Bronchial epithelial cell (primary cell): ENCODE measurements at places on chromosomes 4 and X. TPM values are rescaled to one million over a fixed set of nuclear protein-coding genes. Genes with fewer than 3 reads are reported as not detected.

DNA sequence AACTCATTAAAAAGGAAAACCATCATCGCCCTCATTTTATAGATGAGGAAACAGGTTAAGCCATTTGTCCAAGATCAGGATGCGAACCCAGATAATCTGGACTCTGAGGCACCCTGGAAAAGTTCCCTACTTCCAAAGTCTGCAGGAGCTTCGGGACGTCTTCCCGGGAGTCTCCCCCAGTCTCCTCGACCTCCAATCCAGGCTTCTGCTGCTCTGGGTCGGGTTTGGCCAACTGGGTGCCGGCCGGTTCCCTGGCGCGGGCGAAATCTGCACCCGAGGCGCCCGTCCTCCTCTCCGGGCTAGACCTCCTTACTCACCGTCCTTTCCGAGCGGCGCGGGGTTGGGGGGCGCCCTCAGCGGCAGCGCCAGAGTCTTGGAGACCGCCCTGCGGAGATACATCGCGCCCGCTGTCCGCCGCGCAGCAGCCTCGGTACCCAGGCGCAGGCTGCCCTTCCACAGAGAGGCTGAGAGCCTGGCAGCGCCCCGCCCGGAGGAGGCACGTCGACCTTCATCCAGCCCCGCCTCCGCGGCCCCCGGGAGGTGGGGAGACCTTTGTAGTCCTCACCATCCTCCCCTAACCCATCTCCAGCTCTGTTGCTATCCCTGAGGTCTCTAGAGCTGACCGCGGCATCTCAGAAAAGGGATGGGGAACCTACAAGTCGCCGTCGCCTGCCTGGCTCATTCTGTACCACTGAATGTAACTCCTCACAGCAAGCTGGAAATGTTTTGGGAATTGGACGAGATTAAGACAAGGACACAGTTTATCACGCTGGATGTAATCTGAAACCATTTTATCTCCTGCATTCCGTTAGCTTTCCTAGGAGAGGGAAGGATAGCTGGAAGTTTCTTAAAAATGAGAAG, at the start of gene MGARP:
Gene MGARP (minus strand): TSS at position 466 of the 861 bp plus-strand sequence. CDS start 67 bp downstream, at position 399.
- no peak for DNase-seq

HPGDS gene
- not detected in 2 replicates for total RNA-seq

DNA sequence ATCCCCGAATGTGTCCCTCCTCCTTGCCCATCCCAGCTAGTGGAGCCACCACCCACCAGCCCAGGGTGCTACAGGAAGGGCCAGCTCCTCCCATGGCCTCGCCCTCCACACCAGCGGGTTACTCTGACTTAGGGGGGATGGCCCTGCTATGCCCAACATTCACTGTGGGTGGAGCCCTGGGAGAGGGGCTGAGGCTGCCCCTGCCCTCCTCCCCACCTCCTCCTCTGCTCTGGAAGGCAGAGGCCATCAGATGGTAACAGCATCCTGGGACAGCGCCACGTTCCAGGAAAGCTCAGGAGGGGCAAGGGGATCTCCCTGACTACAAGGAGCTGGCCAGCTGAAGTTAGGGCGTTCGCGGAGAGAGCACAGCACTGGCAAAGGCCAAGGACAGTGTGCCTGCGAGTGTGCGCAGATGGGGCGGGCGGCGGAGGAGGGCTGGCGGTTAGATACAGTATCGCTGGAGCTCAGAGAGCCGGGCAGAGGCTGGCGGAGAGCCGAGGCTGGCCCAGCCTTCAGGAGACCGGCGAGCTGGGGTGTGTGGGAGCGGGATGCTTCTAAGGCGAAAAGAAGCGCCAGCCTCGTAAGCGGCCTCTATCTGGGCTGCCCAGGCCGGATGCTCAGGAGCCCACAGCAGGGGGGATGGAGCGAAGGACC, 1.5 kb downstream of the JAKMIP1 start:
- DNase-seq, result no peak

- DNase-seq, result no peak
Measured at GRCh38 chrX:96449191-96449590, 235.5 kb upstream of the DIAPH2 start.

- no peak for DNase-seq
Measured at GRCh38 chrX:111467896-111468295, 43.5 kb upstream of the SERTM2 start.

SMIM43 gene
- under 0.01 TPM in 1 of 2 replicates, not detected in the other for total RNA-seq

GAGE2A gene
- not detected in 2 replicates for total RNA-seq

GRCh38 chr4:183146478-183146877, 47.4 kb downstream of the WWC2 start:
- no peak for DNase-seq

GLOD5 gene
- total RNA-seq, result not detected in 2 replicates

- no peak for DNase-seq
Measured at GRCh38 chr4:159239629-159240028, 136.8 kb downstream of the RAPGEF2 start.

NAA11 gene
- total RNA-seq, result not detected in 2 replicates

DNA sequence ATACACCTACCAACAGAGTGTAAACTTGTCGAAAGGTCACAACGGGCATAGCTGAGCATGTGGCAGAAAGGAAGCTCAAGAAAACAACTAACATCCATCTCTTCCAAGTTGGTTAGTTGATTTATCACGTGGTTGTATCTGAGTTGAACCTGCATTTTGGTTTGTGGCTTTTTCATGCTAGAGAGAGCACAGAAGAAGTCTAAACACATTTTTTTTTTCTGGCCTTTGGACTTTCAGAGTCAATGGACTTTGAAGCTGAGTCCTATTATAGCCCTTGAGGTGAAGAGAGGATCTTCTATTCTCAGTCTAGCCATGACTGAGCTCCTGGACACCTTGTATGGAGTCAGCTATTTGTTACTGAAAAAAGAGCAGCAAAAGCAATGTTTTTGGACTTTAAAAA, 150.6 kb upstream of the TRPC5 start:
- DNase-seq, result no peak

P2RY8 gene
- total RNA-seq, result not detected in 2 replicates

GRCh38 chr4:17203797-17204196, 305.4 kb upstream of the LDB2 start:
- no peak for DNase-seq

DNA sequence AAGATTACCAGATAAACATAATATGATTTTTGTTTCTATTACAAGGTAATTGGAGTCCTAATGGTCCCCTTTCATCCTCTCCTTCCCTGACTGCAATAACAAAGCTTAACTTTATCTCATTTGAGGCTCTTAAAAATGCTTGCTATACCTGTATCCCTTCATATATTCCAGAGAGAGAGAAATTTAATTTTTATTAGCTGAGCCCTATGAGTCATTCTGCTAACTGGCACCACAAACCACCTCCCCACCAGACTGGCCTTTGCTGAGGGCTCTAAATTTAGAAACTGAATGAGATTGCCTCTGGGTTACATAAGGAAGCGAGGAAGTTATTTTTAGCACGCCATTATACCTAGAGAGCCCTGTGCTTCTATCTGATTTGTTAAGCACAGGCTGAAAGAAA, 27.4 kb downstream of the CBLL2 start:
- peak; percentile 71 for DNase-seq

GRCh38 chr4:58551676-58552075, 1441.5 kb upstream of the IGFBP7 start:
- no peak for DNase-seq

DNA sequence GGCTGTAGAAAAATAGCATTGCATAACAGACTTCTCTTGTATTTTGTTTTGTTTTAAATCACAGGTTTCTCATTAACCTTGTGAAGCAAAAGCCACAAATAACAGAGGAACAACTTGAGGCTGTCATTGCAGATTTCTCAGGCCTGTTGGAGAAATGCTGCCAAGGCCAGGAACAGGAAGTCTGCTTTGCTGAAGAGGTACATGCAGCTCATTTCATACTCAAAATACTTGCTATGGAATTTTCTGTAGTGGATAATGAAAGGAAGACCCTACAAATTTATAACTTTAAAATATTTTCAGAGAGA, 17.6 kb downstream of the AFP start:
- DNase-seq, result no peak

- DNase-seq, result no peak
Measured at GRCh38 chr4:12562021-12562420, 922.1 kb downstream of the RAB28 start.

GRCh38 chrX:140050906-140051305, 85.6 kb upstream of the CXorf66 start:
- DNase-seq, result no peak

DNA sequence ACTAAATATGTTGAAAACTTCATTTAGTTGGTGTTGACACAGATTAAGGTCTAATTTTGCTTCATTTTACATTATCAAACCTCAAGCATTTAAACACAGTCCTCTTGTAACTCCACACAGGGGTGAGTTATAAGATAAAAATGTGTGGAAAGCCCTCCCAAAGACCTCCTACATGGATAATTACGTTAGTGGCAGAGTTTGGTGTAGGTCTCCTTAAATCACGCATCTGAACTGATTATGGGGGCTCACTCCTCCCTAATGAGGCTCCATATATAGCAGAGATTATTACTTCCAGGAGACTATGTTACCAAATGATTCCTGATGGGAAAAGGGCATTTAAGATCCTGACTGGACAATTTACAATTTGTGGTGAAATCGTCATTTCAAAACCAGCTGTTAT, 32.2 kb upstream of the VCX3B start:
- DNase-seq, result no peak

GRCh38 chr4:141900856-141901255, 264.5 kb downstream of the IL15 start:
- DNase-seq, result no peak
